ENCODE measurements at places on chromosomes 7 and 10.

DNA sequence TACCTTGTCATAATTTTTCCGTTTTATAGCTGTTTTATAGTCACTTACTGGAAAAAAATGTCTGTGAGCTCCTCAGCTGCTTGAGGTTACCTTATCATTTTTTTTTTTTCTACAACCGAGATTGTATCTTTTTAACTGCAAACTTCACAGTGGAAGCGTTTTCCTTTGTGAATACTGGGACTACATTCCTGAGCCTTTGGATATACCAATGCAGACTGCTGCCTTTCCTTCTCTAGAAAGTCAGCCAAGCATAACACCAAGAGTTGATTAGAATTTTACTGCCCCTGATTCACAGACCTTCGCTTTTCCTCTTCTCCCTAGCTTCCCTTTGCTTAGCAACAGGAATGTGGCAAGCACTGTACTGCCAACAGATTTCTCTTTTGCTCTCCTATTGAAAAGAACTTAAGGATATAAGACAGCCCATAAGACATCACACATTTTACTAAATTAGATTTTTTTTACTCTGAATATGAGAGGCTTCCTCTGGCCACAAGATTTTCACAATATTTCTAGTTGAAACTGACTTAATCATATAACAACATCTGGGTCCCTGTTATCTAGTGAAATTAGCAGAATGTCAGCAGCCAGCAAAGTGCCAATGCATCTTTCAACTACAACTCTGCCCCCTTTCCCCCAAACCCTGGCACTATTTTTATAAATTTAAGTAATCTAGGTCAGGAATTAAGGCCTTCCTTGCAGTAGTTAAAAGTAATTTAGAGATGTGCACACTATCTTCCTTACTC, 170.6 kb downstream of the PRKG1 start:
- peak; percentile 93 for DNase-seq

GRCh38 chr7:40058636-40059035, 75.8 kb downstream of the MPLKIP start:
- DNase-seq: no peak

- no peak for DNase-seq
These were observed 98.4 kb upstream of the FZD1 start for GRCh38 chr7:91165846-91166230.

GRCh38 chr7:21318916-21319270, 109.0 kb upstream of the SP4 start:
- no peak for DNase-seq

DNA sequence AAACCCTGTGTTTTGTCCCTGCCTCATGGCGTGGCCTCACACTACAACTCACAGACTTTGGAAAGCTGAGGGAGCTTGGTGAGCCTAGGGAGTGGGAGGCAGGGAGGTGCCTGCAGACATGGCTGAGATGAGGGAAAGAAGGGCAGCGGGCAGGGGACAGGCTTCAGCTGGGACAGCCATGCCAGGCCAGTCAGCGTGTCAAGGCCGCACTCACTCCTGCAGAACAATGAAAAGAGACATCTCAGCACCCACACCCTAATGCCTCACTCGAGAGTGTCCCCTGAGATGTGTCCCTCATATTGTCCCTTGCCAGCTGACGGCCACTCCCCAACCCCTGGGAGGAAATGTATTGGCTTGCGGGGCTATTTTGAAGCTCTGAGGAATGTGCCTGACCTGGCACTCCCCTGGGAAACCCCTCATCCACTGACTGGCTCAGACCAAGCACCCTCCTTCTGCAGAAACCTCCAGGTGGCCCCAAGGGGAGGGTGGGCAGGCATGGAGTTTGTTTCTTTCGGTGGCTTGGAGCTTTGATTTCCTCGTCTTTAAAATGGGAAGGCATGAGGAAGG, 31.6 kb downstream of the SH3PXD2A start:
- no peak for DNase-seq

- no peak for DNase-seq
These were observed 19.5 kb upstream of the CARD11 start for GRCh38 chr7:3063016-3063753.

DNA sequence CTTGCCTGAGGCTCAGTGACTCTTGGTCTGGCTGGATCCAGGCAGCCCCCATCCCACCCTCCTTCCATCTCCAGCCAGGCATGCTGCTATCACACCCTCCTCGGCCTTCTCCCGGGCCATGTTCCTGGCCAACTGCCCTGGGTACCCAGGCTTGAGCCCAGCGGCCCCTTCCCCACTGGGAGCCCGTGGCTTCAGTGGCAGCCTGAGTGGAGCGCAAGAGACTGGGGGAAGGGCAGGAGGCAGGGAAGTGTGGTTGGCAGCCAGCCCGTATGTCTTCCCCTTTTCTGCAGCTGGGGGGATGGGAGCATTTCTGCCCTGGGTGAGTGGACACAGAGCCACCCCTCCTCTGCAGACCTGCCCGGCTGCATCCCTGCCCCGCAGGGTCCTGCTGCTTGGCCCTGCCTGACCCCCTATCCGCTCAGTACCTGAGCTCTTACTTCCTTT, 148.5 kb downstream of the ARHGAP22 start:
- DNase-seq: no peak

DNA sequence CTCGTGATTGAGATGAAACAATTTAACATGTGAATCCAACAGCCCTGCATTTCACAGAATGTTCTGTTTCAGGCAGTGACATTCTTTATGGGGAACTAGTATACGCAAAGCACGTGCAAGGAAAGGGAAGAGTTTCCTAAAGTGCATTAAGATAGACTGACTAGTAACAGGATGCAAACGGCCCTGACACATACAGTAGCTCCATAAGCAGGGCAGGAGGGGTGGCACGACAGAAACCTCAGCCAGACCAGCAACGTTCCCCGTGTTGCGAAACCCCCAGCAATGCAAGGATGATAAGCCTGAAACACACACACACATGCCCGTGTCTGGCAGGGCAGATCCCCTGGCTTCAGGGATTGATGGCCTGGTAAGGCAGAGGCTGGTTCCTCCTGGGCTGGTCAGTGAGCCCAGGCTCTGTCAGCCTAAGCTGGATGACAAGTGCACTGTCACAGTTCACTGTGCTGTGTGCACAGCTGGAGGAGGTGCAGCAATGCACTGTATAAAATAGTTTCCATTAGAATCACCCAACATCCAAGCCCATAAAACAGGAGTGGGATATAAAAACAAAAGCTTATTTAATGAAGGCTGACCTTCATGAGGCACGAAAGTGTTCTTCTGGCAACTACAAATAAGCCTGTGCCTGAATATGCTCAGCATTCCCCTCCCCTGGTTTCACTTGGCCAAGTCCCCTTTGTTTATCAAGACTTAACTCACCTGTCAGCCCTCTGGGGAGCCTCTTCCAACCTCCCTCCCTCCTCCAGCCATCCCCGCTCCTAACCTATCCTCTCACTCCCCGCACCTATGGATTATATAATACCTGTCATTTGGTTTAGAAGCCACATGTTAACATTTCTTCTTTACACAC, 88.8 kb downstream of the GSAP start:
- peak; percentile 73 for DNase-seq

- DNase-seq: no peak
These were observed 201.5 kb downstream of the LRMDA start for GRCh38 chr10:75632805-75633462.

GRCh38 chr10:128071417-128071782, 54.8 kb downstream of the MKI67 start:
- DNase-seq: no peak

DNA sequence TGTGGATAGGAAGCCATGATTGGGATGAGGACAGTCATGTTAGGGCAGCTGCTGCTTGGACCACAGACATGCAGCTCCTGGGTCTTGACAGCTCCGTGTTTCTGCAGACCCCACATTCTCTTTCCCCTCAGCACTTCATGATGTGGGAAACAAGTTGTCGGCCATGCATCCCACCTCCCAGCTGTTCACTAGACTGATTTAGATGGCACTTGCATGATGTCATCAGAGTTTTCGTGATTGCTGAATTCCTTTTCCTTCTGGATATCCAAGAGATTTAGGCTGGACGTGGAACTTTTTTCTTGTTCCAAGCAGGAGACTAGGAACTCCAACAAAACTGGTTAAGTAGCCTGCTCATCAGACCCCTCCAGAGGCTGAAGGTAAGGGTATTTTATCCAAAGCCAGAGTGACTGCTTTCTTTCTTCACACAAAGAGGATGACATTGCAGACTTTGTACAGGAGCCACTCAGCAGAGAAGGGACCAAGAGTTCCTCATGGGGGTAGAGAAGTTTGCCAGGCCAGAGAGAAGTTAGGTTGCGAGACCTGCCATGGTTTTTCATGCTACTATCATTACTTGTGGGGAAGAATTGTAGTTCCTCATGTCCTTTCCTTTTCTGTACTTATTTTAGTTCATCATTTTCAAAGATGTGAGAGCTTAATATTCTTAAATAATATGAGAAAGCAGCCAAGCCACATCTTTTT, 117.7 kb upstream of the GJD4 start:
- DNase-seq: no peak

GRCh38 chr7:117755136-117755535, 118.1 kb downstream of the CTTNBP2 start:
- no peak for DNase-seq

GRCh38 chr7:139387594-139387993, 27.9 kb downstream of the LUC7L2 start:
- DNase-seq: no peak

DNA sequence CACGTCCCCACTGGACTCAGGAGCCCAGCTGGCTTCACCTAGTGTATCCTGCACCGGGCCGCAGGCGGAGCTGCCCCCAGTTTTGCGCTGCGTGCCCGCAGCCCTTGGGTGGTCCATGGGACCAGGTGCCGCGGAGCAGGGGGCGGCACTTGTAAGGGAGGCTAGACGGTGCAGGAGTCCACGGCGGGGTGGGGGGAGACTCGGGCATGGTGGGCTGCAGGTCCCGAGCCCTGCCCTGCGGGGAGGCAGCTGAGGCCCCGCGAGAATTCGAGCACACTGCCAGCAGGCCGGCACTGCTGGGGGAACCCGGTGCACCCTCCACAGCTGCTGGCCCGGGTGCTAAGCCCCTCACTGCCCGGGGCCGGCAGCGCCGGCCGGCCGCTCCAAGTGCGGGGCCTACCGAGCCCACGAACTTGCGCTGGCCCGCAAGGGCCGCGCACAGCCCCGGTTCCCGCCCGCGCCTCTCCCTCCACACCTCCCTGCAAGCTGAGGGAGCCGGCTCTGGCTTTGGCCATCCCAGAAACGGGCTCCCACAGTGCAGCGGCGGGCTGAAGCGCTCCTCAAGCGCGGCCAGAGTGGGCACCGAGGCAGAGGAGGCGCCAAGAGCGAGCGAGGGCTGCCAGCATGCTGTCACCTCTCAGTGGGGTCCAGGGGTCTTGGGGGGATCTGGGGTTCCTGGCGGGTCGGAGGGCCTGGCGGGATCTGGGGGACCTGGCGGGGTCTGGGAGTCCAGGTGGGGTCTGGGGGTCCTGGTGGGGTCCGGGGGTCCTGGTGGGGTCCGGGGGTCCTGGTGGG, 81.4 kb downstream of the VIPR2 start:
- no peak for DNase-seq

DNA sequence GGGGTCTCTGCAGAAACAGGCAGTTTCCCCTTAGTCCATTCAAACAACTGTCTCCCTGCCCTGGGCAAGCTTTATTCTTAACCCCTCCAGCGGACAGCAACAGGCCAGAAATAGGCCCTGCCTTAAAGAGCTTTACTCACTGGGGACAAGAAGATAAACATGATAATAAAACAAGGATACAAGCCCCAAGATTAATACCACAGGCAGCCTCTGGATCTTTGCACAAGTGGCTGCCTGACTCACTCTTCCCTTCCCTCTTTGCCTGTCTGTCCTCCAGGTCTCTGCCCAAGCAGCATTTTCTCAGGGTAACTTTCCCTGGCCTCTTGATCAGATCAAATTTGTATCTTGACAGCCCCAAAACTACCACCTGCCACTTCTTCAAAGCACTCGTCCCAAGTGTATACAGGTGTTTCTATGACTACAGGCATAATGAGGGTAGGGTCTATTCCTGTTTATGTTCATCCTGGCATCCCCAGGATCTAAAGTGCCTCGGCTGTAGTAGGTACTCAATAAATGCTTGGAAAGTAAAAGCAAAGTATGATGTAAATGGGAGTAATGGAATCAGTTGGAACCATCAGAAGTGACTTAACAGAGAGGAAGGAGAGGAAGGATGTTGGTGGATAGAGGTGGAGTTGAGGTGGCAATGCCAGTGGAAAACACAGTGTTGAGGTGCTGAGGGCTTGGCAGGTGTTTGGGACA, 7.0 kb upstream of the CAMK2G start:
- no peak for DNase-seq

DNA sequence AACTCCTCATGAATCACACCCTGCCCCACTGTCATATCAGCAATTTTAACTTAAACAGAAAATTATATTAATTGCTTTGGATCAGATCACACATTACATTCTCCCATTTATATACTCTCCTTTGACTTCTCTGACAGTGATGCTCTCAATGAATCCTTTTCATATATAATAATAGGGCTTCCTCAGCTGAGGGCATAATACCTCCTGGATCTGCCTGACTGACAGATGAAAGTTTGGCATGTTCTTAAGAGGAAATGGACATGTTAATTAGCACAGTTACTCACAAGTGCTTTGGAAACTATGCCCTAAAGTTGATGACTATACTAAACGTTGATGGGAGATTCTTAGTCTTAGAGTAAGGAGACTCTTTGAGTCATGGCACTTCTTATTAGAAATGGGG, 478.2 kb upstream of the LRRN3 start:
- DNase-seq: no peak

- DNase-seq: no peak
These were observed 396.8 kb downstream of the KCNMA1 start for GRCh38 chr10:77240706-77241349.

DNA sequence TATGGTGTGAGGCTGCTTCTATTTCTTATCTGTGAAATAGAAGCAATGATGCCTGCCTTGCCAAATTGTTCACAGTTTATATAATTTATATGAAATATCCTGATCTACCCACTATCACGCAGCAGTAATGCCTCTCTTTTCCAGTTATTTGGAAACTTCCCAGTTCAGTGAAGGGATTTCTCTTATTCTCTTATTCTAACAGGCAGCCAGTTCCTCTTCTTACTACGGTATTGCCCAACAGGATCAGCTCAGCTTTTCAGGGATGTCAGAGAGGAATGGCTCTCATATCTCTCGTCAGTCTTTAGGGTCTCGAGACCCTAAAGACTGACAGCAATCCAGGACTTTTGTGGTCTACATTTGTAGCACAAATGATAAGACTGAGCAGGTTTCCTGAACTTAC, 215.6 kb downstream of the CREB5 start:
- DNase-seq: no peak

DNA sequence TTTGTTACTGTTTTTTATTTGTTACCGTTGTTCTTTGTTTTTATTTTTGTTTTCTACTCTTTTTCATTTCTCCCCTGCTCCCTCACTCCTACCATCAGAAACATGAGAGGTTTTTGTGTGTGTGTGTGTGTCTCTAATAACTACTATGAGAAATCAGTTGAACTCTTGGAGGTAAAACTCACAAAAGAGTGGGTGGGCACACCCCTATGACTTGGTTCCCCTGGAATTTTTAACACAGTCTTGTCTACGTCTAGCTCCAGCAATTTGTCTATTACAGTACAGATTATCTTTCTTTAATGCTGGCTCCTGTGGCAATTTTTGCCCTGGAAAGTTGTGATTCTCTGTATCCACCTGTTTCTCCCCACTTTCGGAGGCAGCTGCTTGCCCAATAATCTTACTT, 56.2 kb downstream of the AOAH start:
- DNase-seq: no peak

GRCh38 chr7:111560773-111561653, 1.3 kb downstream of the IMMP2L start:
- no peak for DNase-seq
